ENCODE measurements at places on chromosomes 7 and 10. TPM values are rescaled to one million over a fixed set of nuclear protein-coding genes. Genes with fewer than 3 reads are reported as not detected.

- no peak for DNase-seq
These were observed 304.7 kb downstream of the WDR11 start for GRCh38 chr10:121155742-121156474.

DNA sequence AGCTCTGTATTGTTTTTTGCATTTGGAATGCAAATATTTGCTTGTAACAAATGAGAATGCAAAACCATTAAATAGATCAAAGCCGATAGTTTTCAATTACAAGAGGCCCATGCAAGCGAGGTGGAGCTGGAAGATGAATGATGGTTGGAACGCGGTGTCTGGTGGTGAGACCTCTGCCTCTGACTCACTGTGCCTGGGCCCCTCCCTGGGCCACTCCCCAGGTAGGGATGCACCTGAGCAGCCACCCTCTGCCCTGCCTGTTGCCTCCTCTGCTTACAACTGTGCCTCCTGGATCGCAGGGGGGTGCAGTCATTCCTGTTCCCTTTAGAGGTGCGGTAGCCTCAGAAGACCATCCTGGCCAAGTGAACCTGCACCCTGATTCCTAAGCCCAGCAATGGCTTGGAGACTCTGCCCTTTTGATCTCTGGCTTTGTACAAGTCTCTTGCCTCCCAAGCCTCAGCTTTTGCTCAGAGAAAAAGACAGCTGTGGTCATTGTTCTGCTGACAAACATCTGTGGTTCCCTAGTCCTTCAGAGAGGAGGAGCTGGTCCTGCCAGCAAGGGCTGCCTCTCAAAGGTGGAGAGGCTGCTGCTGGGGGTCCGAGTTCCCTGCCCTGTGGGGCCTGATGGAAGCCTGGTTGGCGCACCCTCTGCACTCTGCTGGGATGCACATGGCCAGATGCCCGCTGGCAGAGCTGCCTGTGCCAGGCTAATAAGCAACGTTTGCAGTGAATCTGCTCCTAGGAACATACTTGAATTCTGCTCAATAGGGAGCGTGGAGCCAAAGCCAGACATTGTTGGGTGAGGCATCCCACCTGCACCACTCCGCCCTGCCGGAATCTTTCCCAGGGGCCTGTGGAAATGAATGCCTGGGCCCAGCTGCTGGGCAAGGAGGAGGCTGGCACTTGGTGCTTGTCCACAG lies 126.3 kb upstream of the TCERG1L start:
- no peak for DNase-seq

GRCh38 chr7:124643311-124643811 lies 122.2 kb downstream of the GPR37 start:
- no peak for DNase-seq

DNA sequence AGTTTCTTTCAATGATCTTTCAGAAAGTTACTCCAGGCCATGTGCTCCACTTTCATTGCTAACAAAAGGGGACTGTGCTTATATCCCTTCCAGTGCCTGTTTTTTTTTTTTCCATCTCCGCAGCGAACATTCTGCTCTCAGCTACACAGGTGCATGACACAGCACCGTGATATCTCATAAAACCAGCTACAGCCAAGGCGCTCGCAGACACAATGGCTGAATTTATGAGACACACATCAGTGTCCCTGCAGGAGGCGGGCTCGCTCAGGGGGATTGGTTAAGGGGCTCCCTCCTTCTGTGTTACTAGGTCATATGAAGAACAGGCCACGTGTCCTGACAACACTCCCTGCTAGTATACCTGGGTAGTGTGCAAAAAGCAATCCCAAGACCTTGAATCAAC lies 245.5 kb downstream of the SKAP2 start:
- DNase-seq: no peak

DNA sequence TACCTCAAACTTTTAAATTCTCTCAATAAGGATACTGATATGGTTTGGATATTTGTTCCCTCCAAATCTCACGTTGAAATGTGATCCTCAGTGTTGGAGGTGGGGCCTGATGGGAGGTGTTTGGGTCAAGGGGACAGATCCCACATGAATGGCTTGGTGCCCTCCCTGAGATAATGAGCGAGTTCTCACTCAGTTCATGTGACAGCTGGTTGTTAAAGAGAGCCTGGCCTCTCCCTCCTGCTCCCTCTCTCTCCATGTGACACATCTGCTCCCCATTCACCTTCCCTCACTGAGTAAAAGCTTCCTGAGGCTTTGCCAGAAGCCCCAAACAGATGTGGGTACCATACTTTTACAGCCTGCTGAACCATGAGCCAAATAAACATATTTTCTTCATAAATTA lies 19.2 kb downstream of the ABCB4 start:
- no peak for DNase-seq

DNA sequence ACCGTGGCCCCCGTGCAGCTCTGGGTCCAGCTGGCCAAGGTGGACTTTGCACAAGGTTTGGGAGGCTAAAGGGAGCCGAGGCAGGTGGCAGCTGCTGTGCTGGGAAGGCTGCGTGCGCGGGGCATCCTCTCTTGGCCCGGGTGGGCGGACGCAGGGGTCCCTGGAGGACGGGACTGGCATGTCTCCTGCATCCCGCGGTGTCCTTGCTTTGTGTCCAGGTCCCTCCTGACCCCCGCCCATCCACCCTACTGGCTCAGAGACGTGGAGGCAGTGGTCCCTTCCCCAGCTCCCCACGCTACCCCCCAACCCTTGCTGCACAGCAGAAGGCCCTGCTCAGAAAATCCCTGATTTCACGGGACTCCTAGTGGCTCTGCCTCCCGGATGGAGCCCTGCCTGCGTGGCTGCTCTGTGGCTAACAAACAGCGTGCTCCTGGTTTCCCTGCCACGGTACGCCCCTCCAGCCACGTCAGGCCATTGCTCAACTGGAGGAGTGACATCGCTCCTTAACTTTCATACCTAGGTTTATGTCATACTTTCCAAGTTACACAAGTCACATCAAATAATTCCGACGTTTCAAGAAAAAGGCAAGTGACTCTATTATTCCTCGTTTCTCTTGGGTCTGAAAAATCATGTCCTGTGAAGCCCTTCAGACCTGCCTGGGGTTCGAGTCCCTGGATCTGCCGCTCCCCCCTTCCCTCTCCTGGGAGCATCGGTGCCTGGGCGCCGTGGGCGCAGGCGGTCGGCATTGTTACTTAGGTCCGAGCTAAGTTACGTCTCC lies 421.9 kb downstream of the DNAJB6 start:
- no peak for DNase-seq

GRCh38 chr10:34612938-34613337 lies 202.2 kb downstream of the PARD3 start:
- no peak for DNase-seq

DNA sequence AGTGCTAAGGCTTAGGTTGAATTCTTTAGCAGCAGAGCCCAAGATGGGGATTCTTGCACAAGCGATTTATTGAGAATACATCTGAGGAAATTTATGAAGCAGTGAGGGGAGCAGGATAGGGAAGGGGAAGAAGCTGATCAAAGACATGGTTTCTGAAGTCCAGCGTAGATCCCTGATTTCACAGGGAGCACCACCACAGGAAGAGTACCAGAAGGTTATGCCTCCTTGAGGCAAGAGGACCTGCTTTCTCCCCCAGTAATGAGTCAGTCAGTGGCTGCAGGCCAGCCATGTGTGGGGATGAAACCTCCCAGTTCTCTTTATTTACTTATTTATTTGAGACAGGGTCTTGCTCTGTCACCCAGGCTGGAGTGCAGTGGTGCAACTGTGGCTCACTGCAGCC lies 35.0 kb upstream of the CBLL1 start:
- DNase-seq: no peak

The OR2A1 gene
- polyA plus RNA-seq: not detected

The HSPA12A gene
- polyA plus RNA-seq: 7.9 TPM

The NME8 gene
- not detected for polyA plus RNA-seq

Measured in BJ (cell line).